ENCODE measurements at places on chromosomes 16 and 17. TPM values are rescaled to one million over a fixed set of nuclear protein-coding genes. Genes with fewer than 3 reads are reported as not detected.

RNF112 gene
- 0.14 TPM for total RNA-seq

CNEP1R1 gene
- total RNA-seq, result 28.4 TPM

KLHL10 gene
- total RNA-seq, result not detected

KRTAP1-5 gene
- total RNA-seq, result not detected

SLC5A11 gene
- total RNA-seq, result not detected

SRCAP gene
- total RNA-seq, result 86.3 TPM

SOX15 gene
- 0.35 TPM for total RNA-seq

MYH13 gene
- not detected for total RNA-seq

DNA sequence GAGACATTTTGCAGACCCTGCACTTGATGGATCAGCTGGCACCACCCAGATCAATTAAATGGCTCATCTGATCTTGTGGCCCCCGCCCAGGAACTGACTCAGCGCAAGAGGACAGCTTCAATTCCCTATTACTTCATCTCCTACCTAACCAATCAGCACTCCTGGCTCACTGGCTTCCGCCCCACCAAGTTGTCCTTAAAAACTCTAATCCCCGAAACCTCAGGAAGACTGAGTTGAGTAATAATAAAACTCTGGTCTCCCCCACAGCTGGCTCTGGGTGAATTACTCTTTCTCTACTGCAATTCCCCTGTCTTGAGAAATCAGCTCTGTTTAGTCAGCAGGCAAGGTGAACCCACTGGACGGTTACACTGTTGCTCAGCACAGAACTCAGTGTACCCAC is 23.6 kb downstream of the SPPL2C start:
- DNase-seq, result no peak

DNA sequence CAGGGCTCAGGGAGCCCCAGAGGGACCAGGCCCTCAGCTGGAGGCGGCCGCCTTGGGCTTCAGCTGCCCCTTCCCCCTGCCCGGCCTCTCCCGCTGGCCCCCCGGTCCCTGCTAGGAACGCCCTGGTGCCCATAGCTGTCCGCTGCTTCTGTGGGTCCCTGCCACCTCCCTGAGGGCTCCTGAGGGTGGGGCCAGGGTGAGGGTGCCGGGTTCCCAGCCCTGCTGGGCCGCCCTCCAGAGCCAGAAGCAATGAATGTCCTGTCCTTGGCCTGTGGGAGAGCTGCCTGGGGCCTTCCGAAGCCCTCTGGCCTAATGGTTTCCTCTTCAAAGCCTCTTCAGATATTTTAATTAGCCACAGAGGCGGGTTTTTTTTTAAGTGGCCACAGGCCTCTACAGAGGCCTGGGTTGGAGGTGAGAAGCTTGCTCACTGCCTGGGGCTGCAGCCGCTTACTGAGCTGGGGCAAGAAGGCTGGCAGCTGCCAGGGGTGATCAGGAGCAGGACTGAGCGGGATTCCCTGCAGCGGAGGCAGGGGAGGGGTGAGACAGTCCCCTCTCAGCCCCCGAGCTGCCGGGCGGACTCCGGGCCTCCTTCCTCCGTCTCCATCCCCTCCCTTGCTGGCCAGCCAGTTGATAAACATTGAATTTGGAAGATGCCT is 9.9 kb downstream of the CENPX start:
- DNase-seq, result no peak

DNA sequence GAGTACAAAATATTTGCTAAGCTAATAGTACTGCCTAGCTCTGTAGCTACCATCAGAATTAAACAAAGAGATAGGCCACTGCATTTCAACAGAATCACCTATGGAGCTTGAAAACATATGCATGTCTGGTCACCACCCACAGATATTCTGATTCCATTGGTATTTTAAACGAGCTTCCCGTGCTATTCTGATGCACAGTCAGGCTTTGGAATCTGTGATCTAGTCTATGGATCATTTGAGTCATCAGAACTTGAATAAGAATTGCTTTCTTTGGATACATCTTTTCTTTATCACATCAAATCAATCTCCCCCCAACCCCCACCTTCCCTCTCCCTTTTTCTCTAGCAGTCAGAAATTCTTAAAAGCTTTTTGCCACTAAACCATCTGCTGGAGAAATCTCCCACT is 124.7 kb downstream of the NPIPB5 start:
- DNase-seq, result peak; percentile 15
